COLO829 (cell line): ENCODE measurements at places on chromosomes 11 and 22.

DNA sequence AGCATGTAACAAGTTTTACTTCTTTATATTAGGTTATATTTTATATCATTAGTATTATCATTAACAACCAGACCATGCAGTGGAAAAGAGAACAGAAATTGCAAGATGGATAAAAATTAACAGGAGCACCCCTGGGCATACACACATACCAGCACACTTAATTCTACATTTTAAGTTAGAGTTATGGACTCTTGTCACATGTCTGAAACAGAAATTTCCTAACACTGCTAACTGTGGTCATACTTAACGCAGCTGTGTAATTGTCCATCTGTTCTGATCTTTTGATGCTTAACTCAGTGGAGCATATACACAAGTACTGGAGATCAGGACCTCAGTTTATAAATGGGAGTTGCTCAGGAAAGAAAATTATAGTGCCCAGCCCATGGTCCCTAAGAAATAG, 358 bp downstream of the OR52H1 start:
- no peak for DNase-seq

DNA sequence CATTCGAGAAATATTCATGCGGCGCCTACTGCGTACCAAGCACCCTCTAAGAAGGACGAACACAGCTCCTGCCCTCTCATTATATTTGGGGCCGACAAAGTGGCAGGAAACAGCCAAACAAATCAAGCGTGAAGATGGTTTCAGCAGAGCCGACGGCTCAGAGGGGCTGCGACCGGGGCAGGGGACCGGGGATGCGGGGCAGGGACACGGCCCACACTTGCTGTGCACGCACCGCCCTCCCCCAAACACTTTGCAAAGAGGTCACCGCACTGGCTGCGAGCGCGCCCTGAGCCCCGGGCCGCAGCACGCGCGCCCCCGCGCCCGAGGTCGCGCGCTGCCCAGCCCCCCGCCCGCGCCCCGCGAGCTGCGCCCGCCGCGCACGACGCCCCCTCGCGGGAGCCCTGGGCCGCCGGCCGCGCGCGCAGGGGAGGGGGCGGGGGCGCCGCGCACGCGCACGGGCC, 255 bp upstream of the SYNGR1 start:
- peak; percentile 45 for DNase-seq

DNA sequence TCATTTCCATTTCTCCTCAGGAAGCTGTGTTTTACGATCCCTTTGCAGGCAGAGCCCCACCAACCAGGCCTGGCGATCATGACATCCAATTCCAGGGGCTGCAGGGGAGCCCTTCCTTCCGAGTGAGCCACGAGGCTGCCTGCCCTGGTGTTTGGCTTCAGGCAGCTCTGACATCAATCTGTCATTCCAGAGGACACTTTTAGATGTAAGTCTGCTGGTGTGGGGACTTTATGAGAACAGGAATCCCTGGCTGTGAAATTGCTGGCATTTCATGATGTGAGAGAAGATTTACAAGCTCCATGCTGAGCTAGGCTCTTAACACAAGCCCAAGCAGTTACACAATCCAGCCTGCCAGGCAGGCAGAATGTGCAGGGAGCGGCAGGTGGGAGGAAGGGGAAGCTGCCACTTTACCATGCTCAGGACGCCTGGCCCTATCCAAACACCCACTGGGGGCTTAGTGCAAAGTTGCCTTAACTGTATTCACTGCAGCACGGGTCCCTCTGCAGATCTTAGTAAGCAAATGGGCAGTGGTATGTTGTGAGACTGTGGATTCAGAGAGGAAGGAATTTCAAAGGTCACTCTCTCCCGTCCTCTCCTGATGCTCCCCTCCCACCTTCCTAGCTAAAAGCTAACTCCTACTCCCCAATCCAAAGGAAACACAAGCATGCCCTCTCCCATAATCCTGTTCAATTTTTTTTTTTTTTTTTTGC, 43.4 kb upstream of the MICAL2 start:
- no peak for DNase-seq

DNA sequence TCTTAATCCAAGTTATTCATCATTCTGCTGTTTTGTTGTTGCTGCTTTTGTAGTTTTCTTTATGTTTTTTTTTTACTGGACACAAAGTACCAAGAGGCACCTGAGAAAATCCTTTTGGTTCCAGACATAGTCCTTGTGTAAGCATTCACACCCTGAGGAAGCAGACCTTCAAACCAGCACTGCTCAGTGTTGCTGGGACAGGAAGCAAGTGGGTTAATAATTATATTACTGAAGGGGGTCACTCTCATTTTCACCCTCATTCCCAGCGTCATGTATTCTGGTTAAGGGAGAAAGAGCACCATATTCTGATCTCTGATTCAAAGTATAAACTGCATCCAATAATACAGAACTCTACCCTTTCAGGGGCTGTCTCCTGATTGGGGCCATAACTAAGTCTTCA, 5.9 kb upstream of the ALKBH3 start:
- no peak for DNase-seq

- no peak for DNase-seq
Observed at GRCh38 chr22:47046411-47047065, 284.1 kb downstream of the TBC1D22A start.

DNA sequence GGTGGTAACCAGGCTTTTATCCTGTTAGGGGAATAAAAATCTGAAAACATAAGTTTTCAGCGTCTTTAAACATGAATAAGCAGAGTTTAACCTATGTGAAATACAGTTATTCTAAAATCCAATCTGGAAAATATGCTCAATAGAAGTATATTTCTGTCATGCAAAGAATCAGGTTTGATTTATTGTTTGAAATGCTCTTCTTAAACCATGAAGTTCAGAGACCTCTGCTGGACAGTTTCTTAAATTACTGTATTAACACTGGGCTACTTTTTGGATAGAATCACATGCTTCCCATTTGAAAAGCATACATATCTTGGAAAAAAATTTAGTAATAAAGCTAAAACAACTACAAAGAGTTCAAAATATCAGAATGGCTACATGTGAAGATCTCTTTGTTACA, 25.4 kb downstream of the APIP start:
- peak; percentile 38 for DNase-seq

DNA sequence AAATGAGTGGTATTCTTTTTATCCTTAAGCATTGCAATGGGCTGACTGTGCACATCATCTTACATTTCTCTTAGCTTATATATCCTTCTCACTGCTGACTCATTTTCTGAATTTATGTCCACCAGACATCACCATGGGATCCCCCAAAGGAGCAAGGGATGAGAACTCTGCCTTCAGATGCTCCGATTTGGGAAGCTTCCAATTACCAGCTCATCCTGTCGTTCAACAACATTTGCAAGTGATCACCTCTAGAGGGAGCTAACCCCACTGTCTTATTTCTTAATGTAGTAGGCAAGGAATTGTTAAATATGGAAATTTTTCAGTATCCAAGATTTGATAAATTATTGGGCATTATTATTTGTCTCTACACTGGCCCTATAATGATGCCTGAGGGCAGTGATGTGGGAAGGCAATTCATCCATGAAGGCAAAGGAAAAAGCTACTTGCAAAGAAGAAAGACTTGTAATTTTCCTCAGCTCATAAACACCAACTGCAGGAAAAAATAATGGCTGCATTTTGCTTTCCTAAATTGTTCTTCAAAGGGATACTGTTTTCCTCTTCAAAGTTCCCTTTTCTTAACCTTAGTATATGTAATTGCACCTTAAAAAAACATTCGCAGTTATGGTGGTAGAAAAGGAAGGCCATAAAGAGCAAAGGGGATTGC, 102.4 kb upstream of the FSHB start:
- DNase-seq, result peak; percentile 48

DNA sequence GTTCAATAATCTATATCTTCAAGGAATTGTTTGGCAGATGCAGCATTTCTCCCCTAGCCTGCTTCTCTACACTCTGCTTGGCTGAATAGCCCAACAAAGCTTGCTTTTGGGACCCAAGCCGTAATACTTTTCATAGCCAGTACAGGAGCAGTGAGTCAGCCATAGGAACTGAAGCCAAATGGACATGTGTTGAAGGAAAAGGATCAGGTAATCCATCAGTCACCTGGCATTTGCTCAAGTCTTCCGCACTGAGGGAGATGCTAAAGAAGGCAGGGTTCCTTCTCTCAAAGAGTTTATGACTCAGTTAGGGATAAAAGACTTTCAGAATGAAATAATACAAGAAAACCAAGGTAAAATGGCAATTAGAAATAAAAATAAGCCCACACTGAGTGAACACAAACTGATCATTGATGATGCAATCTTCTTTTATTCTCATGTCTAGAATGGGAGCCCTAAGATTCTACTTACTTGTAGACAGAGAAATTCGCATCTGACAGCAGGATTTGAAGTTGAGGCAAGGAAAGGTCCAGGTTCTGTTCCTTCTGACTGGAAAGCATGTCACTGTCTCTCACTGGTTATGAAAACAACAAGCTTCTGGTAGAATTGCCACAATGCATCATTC, 13.2 kb downstream of the C11orf87 start:
- DNase-seq, result no peak

DNA sequence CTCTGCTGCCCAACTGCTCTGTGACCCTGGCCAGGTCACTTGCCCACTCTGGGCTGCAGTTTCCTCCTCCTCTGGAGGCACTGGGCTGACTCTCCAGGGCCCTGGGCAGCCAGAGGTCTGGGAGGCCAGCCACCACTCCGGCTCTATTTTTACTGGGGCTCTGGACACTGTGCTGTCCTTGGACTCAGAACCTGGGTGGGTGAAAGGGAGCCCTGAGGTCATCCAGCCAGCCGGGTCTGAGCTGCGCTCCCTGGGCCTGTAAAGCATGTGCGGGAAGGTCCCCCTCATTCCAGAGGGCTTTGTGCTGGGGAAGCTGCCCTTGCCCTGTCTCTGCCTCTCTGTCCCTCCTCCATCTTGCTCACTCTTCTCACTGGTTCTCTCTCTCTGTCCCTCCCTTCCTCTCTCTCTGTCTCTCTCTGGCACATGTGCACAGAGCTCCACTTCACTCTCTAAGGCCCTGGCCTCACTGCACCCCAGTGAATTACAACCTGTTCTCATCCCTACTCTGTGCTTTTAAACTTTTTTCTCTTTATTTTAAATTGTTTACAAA, 24.6 kb downstream of the MB start:
- DNase-seq, result no peak

GRCh38 chr22:48396091-48396784, 1431.4 kb downstream of the BRD1 start:
- no peak for DNase-seq

- peak; percentile 17 for DNase-seq
Observed at GRCh38 chr11:107741044-107741823, 29.4 kb upstream of the SLN start.

GRCh38 chr11:118207079-118207478, 17.7 kb downstream of the JAML start:
- DNase-seq, result no peak

DNA sequence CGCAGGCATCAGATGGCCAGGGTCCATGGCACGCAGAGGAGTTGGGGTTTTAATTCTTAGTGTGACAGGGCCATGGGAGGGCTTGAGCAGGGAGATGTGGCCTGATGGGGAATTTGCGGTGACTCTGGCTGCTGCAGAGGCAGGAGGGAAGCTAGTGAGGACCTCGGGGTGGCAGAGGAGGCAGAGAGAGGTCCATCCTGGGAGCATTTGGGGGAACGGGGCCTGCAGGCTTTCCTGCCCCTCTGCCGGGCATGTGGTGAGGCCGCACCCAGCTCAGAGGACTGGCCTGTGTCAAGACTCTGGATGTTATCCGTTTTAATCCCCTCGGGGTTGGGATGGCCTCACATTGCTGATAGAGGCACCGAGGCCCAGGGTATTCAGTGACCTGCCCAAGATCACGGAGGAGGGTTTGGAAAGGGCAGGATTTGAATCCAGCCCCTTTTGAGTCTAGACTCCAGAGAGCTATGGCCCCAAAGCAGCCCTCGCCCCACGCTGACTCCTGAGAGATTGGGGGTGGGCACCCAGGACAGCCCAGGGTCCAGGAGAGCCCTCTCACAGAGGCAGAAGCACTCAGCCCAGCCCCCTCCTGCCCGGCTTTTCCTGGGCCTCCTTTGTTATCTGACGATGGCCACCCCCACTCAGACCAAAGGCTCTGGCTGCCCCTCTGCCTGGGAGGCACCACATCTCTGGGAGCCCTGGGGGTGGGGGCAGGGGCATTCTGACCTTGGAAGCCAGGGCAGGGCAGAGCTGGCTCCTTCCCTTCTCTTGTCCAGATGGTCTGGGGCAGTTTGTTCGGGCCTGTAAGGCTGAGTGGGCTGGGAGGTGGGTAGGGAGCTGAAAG, 13.9 kb downstream of the MGAT3 start:
- DNase-seq, result no peak
